ENCODE measurements at places on chromosomes 2 and 18. TPM values are rescaled to one million over a fixed set of nuclear protein-coding genes. Genes with fewer than 3 reads are reported as not detected.

PTRHD1 gene
- 70.8 TPM for total RNA-seq

NEUROD1 gene
- total RNA-seq = not detected

C2orf92 gene
- total RNA-seq = 0.66 TPM

GLI2 gene
- 16.6 TPM for total RNA-seq

CRYGC gene
- total RNA-seq = not detected

HSPE1 gene
- total RNA-seq = 458 TPM

CAPN13 gene
- total RNA-seq = 0.07 TPM

ANKRD30BL gene
- not detected for total RNA-seq

ZNF521 gene
- total RNA-seq = not detected

DPYSL5 gene
- 3.6 TPM for total RNA-seq

RAB17 gene
- total RNA-seq = 0.23 TPM

BCL2 gene
- total RNA-seq = 0.53 TPM

POU3F3 gene
- not detected for total RNA-seq

PLA2R1 gene
- 1.9 TPM for total RNA-seq

MROH2A gene
- 0.26 TPM for total RNA-seq

ZNF385B gene
- total RNA-seq = not detected

DPP4 gene
- 0.56 TPM for total RNA-seq

RAD51AP2 gene
- not detected for total RNA-seq

HAAO gene
- not detected for total RNA-seq

CNGA3 gene
- not detected for total RNA-seq

KLHL41 gene
- total RNA-seq = 0.50 TPM

All from A549 treated with Mapracorat at 1 μM for 4 hours (cell line).